ENCODE measurements at places on chromosomes 7 and 10.

GRCh38 chr10:110985497-110986275 is 66.3 kb downstream of the SHOC2 start:
- no peak for DNase-seq

GRCh38 chr7:73919694-73920375 is 58.9 kb downstream of the TMEM270 start:
- no peak for DNase-seq

- no peak for DNase-seq
Observed at GRCh38 chr7:29337546-29338116, 143.1 kb downstream of the CHN2 start.

- DNase-seq = no peak
Observed at GRCh38 chr7:67422601-67423000, 426.0 kb downstream of the TYW1 start.

- DNase-seq = no peak
Observed at GRCh38 chr7:128876127-128876526, 13.5 kb downstream of the ATP6V1F start.

GRCh38 chr10:44512431-44513022 is 127.6 kb upstream of the CXCL12 start:
- no peak for DNase-seq

DNA sequence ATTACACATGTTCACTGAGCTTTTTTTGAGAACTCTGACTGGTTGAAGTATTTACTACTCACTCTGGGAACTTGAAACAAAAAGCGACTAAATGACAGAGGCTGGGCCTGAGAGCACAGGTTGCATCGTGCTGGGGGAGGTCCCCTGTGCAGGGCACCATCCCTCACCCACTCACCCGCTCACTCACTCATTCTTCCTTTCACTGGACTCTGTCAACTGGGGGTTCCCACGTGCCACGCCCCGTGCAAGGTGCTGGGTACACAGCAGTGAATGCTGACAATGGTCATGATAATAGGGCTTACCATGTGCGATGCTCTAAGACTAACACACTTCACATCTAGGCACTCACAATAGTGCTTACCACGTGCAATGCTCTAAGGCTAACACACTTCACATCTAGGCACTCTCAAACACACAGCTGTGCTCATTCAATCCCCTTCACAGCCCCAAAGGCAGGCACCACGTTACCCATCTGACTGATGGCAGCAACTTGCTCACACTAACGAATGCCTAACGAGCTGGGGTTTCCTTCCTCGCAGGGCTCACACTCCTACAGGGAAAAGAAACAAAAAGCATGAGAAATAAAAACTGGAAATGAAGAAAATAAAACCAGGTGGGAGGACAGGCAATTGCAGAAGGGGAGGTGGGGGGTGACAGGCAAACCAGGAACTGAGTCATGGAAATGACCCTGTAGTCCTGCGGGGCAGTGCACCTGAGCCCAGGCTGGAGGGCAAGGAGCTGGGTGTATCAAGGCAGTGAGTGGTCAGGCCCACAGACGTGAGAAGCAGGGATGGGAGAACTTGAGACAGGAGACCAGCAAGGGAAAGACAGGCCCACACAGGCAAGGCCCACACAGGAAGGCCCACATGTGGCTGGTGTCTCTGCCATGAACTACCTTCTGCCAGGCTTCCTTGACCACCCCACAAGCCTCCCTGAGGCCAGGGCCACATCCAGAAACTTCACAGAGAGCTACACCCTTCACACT is 147.0 kb upstream of the FAM20C start:
- no peak for DNase-seq

GRCh38 chr7:52009181-52009580 is 692.6 kb upstream of the COBL start:
- no peak for DNase-seq

DNA sequence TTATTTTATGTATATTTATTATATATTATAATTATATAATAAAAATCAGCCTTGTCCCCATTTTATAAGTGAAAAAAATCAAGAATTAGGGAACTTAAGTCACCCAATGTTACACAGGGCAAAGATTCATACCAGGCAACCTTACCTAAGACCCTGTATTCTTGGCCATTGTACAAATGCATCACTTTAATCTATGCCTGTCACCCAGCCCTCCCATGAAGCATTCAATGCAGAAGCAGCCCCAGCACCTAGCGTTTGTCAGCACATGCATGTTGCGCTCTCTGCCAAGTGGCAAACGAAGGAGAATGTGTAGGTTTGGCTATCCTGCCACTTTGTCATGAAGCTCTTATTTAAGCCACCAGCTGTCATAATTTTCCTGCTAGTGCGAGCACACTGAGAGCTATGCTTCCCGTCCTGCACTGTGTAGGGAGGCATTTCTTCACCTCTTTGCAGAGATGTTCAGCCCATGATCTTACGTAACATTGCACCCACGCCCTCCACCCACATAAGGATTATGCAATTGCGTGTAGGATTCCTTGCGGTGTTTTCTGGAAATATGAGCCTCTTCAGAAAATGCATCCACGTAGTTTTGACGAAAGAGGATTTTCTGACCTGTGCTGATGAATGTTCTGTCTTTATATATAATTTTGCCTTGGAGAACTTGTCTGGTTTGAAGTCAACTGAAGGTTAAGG is 7.7 kb upstream of the COBL start:
- DNase-seq = no peak

DNA sequence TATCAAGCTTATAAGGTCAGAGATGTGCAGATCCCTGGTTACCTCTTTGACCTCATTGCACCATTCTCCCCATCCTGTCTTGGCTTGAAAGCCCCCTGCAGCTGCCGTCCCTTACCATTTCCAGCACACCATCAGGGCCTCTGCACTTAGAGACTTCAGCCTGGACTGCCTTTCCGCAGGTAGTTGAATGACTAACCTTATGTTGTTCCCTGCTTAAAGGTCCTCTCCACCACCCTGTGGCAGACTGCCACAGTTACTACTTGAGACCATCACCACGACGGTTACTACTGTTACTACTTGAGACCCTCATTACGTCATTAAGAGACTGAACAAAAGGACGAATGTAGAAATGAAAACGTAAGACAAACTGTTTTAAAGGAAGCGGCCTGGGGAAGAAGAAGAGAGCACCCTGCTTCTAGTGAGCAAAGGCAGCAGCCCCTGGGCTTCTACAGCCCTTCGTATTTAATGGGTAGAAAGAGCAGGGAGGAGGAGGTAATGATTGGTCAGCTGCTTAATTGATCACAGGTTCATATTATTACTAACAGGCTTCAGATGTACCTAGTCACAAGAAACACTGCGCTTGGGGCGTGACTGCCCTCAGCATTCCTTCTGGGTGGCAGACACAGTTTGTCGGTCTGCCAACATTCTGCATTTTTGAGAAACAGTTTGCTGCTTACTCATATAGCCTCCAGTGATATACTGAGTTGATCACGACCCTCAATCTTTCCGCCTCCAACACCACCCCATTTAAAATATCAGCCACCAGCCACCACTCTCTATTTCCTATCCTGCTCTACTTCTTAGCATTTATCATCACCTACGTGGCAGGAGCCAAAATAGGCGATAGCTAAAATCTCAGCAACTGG is 74.1 kb upstream of the PARD3 start:
- DNase-seq = no peak

GRCh38 chr10:128049226-128050120 is 76.8 kb downstream of the MKI67 start:
- no peak for DNase-seq

Data from anterior cingulate cortex (tissue), 58 donors.